ENCODE measurements at places on chromosomes 7 and 10.

DNA sequence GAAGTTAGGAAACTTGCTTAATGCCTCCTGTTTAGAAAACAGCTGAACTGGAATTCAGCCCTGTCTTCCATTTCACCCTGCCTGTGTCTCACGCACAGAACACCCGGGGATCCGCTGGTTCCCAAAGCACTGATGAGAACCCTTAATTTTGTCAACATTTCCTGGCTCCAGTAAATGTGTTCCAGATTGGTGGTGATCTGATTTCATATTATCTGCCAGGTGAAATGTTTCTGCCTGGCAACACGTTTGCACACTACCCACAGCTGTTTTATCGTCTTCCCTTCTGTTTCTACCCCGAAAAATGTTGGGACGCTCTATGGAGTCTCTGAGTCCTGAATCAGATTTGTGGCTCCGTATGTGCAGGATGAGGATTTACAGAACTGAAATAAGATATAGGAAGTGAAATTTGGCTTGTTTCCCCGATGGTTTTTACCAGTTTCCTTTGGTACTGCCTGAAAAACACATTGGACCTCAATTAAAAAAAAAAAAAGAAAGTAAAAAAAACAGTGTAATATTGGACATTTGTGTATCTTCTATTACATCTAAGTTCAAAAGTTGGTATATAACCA is 29.0 kb downstream of the MRC1 start:
- DNase-seq: peak; percentile 19

DNA sequence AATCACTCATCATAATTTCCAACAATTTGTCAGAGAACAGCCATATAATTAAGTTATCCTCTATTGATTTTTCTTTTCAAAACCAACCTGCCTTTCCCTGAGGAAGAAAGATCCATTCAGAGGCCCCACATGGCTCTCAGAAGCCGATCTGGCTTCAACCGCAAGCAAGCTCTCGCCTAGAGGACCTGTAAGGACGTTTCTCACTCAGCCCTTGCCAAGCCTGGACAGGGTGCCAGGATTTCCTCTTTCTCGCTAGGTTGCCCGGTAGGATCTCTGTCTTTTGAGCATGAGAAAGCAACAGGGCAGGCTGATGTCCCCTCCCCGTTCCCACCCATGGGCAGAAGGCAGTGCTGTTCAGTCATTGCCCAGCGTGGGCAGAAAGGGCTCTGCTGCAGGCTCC is 13.0 kb downstream of the AIFM2 start:
- DNase-seq: no peak

DNA sequence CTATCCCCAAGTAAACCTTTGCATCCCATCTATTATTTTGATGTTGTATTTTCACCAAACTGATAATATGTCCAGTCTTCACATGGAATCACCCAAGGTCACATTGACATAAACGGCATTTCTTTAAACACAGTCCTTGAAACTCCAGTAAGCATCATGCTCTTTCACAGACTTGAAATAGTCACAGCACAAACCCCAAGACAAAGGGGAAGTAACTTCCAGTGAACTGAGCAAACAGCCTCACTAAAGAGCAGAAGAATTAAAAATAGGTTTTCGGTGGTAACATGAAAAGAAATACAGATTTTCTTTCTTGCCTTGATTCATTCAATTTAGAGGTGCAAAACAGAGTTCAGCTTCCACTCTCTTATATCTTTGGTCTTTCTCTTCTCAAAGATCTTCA is 253.7 kb downstream of the SFMBT2 start:
- no peak for DNase-seq

DNA sequence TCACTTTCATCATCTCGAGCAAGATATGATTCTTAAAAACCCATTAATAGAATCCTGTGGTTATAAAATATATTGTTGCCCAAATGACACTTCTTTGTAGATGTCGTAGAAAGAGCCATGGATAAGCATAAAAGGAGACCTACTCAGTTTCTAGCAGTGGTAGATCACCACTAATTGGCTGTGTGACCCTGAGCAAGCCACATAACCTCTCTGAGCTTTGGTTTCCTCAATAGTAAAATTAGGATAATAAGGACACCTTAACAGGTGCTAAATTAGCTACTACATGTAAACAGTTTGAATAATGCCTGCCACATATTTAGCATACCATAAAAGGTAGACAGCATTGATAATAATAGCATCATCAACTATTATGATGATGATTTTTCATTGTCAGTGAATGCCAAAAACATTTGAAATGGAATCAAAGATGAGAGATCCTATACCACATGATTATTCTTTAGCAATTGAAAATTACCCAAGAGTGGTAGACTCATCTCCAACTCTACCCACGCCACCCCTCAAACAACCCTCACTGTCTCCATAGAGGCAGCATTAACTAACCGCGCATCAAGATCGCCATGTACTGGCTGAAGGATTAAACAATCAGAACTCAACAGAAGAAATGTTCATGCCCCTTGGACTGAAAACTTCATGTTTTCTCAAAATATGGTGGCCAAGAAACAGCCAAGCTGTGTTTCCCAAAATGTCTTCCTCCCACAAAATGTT is 45.8 kb downstream of the CHST15 start:
- peak; percentile 45 for DNase-seq

GRCh38 chr10:133258818-133259601 is 17.7 kb downstream of the ADAM8 start:
- DNase-seq: peak; percentile 34

DNA sequence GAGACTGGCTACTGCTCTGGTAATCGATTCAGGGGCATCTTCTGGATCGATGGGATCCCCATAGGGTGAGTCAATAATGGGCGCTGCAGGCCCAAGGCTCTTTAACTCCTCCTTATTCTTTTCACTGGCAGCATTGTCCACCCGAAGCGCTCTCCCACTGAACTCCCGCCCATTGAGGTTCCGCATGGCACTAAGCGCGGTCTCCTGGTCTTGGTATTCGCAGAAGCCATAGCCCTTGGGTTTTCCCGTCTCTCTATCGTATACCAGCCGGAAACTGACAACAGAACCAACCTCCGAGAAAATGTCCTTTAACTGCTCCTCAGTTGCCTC is 285 bp downstream of the CSTF2T start:
- peak; percentile 5 for DNase-seq

DNA sequence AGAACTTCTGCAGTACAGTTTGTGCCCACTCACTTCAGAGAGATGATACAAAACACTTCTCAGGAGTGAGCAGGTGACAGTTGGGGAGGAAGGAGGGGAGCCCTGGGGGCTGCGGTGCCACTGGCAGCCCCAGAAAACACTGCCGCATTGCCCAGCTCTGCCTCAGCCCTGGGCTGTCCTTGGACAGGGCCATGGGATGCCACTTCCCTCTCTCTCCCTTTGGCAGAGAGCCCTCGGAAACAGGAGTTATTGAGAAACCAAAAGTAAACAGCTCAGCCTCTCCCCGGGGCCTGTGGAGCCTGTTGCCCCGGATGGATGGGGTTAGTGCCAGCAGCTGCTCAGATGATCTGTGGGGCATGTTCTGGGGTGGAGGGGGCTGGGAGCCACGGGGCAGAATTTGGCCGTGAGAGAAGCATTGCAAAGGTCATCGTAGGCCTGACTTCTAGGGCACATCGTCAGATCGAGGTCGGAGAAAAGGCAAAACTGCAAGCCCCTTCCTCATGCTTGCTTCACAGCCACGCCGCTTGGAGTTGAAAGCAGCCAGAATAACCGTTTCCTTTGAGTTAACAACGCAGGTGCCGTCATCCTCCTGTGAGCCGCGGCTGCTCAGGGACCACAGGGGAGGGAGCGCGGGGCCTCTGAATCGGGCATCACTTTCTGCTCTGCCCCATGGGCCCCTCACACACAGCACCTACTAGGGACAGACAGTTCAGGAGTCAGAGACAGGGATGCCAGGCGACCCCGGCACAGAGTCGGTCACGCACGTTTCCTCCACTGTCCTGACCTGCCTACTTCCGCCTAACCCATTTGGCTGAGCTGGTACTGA is 256.4 kb downstream of the CAMK1D start:
- peak; percentile 55 for DNase-seq

- DNase-seq: no peak
Measured at GRCh38 chr10:120586471-120586872, 129.4 kb downstream of the PLPP4 start.

DNA sequence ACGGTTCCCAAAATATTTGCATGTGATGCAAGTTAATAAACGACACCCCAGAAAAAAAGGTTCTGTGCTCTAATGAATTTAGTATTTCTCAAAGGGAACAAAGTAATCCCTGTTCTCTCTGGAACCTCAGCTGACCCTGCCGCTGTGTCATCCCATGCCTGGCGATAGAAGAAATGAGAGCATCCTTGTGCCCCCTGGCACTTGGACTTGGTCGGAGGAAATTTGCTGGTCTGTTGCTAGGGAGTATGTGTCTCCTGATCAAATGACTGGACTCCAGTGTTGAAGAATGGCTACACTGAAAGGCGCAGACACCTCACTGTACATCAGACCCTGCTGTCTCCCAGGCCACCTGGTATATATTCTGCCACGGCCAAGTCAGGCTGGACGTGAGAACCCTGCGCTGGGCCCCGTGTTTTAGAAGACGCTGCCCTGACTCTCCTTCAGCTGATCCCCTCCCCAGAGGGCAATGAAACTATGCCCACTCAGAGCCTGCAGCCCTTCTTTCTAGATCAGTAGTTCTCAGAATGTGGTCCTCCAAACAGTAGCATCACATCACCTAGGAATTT is 67.2 kb downstream of the THNSL1 start:
- DNase-seq: peak; percentile 86

DNA sequence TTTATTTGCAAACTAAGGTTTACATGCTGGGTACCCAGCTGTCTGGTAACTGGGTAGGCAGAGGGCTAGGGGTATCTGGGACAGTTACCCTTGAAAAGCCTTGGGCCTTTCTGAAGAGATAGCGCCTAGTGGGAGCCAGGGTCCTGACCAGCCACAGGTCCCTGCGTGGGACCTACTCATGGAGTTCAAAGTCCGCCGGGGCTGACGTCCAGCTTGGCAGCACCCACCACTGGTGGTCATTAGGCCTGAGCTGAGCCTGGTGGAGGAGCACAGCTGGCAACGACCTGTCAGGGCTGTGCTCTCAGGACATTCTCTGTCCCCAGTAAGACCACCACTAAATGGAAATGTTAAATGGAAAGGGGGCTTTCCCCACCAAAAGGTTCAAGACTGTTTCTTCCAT is 20.0 kb downstream of the GUSB start:
- DNase-seq: no peak

DNA sequence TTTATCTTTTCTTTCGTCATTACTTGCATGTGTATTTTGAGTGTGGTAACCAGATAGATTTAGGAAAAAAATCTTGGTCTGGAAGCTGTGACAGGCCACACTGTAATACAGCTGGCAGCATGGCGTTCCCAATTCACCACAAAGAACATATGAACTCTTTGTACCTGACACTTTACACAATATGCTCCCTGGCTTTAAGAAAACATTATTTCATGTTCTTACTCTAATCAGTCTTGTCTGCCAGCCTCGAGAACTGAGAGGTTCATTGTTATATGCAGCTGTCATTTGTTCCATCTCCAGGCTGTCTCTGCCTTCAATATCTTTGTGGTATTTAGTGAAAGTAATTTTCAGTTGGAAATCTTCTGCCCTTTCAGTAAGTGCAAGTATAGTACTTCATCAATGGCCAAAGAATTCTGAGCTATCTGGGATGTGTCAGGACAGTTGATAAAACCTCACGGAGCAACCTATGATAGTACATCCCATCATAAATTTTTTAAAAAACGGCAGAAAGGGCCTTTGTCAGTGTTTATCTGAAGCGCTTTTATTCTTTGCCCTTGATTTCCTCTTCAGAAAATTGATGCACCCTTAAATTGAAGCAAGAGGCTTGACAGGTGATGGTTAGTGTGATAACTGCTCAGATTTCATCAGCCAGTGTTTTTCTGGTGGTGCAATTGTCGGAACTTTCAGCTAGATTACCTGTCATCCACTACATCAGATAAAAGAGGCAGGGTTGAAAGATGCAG is 146.3 kb upstream of the SP8 start:
- no peak for DNase-seq
